ENCODE measurements at places on chromosomes 1 and 21.
A peak's percentile ranks its signal among the peaks of the same experiment; 100 is the strongest.

DNA sequence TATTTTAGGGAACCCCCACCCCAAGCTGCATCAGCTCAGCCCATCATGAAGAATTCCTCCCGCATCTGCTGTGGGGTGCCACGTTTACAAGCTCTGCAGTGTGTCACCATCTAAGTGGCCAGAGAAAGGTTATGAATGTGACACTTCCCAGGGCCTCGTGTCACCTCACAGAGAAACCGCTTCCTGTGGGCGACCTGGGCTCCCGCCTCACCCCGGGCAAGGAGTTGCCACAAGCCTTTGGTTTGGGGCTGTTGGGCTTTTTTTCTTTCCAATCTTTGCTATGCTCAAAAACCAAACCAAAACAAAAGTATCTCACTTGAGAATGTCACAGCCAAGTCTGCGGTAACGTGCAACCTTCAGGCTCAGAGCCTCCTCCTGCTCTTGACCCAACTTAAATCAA is 82.1 kb upstream of the ARHGEF16 start:
- no peak for DNase-seq

DNA sequence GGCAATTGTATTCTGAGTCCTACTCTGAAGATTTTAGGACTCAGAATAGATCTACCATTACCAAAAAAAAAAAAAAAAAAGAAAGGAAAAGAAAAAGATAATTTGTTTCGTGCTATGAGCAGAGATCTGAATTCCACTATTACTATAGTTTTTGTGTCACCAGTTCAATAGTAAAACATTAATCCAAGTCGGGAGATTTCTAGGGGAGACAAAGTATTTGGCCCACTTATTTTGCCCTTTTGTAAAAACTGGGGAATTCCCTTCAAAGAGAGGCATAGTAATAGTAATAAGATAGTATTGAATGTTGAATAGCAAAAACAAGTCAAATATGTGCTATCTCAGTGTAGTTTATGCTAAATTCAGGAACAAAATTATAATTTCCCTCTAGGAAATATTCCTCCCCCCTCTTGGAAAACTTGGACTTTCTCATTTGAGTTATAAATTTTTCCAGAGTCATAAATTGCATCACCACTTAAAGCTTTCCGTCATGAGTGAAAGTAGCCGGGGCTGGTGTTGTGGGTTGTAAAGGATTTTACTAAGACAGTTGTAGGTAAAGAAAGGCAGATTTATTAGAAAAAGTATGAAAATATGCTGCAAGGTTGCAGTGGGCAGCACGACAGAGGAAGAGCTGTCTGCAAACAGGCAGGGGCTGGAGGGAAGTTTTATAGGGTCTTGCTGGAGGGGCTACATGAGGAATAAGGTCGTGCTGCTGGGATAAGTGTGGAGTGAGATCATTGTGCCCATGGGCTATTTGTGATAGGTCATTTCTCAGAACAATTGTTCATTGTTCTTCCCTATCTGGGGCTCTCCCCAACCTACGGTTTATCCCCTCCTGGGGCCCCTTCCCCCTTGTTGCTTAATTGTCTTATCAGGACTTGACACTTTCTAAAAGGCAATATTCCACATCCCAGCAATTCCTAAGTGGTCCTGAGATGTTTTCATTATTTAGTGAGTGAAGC is 1009.9 kb downstream of the PLA2G4A start:
- no peak for DNase-seq

DNA sequence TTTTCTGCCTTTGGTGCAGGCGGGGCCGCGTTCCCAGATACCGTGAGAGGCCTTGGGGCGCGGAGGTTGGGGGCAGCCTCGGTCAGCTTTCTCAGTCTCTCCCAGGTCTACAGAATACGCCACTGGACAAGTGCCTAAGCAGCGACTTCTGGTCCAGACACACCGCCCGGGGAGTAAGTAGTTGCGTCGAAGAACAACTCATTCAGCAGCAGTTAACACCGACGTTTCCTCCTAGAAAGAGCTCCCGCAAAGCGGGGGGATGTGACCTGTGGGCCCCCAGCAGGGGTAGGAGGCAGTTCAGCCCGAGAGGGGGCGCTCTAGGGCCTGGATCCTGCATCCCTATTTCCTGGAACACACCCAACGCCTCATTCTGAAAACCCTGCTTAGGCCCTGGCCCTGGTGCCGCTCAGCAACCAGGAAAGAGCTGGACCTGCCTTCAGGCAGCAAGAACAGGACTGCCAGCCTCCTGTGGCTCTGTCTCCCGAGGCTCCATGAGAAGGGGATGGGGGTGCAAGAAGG is 6.5 kb upstream of the BARHL2 start:
- no peak for DNase-seq

DNA sequence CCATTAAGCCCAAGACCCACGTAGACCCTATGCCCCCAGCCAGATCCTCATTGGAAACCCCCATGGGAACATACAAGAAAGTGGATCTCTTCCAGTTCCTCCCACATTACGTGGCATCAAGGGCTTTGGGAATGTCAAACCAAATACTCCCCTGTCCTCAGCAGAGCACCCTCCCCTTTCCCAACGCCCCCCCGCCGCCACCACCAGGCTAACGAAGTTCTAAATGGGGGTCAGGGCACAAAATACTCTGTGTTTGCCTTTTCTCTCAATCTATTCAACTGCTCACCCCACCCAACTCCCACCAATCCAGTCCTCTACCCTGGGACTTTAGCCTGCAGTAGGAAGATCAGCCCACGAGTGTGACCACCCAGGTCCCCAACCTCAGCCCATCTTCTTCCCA is 24.5 kb downstream of the NEK2 start:
- no peak for DNase-seq

DNA sequence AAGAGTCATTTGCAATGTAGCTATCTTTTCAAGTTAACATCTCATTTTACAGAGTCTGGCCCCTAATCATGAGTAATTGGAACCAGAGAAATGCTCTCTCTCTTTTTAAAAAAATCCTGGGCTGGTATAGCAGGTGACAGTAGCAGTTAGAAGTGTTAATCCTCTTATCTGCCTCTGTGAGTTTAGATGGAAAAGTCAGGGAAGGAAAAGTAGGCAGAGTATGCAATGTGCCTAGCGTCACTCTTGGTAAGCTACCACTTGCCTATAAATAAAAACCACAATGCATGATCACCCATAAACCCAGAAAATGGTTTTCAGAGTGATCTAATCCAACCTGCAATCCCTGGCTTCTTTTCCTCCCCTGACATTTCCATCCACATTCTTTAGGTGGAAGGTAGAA is 43.2 kb downstream of the UTP25 start:
- DNase-seq: no peak

GRCh38 chr1:233240829-233241682 is 54.5 kb downstream of the PCNX2 start:
- DNase-seq: peak; percentile 50

GRCh38 chr1:21931171-21932093 is 5.7 kb downstream of the HSPG2 start:
- DNase-seq: peak; percentile 89

DNA sequence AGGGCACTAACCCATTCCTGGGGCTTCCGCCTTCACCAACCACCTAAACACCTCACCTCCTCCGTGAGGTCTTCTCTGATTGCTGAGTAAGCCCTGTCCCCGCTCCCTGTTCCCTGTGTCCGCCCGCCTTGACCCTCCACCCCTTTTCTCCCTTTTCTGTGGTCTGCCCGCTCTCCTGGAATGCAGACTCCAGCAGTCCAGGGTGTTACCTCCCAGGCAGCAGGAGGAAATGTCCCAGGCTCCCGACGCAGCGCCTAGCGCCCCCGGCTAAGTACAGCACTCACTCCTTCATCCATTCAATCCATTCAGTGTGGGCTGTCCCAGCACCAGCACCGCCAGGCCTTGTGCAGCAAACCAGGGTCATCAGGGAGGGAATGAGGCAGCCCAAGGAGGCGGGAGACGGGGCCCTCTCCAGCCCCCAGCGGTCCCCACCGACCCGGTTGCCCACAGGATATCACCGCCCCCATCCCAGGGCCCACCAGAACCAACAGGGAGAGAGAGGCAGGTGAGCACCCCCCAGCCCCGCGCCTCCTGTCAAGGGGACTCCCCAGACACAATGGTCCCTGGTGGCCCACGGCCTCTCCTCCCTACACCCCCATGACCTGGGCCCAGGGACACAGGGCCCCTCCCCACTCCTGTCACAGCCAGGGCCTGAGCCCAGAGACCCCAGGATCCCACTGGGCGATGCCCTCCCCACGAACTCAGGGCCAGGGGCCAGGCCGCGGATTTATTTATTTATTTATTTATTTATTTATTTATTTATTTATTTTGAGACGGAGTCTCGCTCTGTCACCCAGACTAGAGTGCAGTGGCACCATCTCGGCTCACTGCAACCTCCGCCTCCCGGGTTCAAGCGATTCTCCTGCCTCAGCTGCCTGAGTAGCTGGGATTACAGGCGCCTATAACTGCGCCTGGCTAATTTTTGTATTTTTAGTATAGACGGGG is 10.2 kb downstream of the TNFRSF14 start:
- DNase-seq: no peak

GRCh38 chr1:40664167-40664537 is 1.3 kb downstream of the RIMS3 start:
- DNase-seq: no peak

DNA sequence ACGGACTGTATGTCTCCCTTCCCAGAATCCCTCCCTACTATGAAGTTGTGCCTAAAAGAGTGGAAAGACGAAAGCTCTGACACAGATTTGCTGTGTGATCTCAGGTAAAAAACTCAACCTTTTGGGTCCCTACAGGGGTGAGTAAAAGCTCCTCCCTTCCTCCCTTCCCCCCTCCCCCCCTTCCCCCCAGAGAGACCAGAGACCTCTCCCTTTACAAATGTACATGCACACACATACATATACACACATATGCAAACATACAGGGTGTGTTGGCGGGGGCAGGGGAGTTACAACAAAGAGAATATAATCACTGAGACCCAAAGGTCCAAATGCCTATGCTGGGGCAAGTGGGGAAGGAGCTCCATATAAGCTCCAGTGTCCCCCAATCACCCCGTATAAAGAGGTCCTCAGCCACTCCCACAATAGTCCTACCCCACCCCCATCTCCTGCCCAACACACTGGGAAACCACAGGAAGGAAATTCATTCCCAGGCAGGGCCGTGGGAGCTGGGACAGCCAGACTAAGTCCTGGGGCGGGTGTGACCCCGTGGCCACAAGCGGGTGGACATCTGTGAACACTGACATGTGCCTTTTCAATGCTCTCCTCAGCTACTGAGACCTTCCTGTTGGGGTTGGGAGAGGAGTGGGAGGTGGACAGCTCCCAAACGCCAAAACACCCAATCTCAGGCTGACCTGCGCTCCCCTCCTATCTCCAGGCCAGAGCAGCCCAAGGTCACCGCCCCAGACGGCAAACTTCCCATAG is 2.0 kb downstream of the MEF2D start:
- DNase-seq: peak; percentile 62

- DNase-seq: no peak
These were observed 19.7 kb upstream of the RNU1-4 start for GRCh38 chr1:16720351-16721223.

DNA sequence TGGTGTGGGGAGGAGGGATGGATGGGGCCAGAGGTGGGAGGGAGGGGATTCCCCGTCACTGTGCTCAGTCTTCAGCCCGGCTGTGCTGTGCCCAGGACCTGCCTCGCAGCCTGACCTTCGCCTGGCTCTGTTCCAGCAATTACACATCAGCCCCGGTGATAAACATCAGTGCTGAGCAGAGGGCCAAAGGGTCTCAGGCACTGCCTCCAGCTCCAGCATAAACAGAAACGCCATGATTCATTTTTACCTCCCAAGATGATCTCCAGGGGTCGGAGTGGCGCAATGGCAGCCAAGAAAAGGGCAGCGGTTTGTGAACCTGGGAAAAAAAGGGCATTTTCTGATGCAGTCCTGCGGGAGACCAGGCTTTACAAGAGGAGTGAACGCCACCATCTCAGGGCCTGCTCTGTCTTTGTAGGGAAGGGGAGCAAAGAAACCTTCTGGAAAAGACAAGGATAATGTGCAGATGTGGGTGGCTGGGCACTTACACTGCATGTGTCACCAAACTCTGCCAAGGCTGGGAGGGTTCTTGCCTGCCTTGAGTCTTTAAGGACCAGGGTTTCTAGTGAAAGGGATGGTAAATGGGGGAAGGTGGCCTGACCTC is 28.1 kb downstream of the SHISA4 start:
- DNase-seq: peak; percentile 99

DNA sequence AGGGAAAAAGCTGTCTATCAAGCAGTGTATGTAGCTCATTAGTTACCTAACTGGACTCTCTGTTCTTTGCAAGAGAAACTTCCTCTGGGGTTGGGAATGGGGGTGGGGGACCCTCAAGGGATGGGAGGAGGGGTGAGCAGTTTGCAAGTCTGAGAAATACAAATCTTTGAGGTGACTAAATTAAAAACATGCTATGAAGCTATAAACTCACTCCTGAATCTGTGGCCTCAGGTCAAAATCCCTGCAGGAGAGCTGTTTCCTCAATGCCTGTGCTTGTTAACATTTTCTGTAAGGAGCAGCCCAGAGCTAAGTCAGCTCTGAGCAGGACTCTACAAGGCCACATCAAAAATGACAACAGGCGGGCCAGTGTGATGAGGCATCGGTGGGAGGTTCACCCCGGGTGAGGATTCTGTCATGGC is 32.8 kb upstream of the PTPRC start:
- no peak for DNase-seq
